ENCODE measurements at places on chromosomes 16 and 17.

GRCh38 chr17:320139-320538 lies 32.5 kb downstream of the RPH3AL start:
- no peak for DNase-seq

GRCh38 chr16:35533683-35534082 lies 2074.3 kb downstream of the TP53TG3F start:
- DNase-seq, result no peak

- no peak for DNase-seq
Observed at GRCh38 chr17:41957031-41957868, 9.3 kb upstream of the CNP start.

DNA sequence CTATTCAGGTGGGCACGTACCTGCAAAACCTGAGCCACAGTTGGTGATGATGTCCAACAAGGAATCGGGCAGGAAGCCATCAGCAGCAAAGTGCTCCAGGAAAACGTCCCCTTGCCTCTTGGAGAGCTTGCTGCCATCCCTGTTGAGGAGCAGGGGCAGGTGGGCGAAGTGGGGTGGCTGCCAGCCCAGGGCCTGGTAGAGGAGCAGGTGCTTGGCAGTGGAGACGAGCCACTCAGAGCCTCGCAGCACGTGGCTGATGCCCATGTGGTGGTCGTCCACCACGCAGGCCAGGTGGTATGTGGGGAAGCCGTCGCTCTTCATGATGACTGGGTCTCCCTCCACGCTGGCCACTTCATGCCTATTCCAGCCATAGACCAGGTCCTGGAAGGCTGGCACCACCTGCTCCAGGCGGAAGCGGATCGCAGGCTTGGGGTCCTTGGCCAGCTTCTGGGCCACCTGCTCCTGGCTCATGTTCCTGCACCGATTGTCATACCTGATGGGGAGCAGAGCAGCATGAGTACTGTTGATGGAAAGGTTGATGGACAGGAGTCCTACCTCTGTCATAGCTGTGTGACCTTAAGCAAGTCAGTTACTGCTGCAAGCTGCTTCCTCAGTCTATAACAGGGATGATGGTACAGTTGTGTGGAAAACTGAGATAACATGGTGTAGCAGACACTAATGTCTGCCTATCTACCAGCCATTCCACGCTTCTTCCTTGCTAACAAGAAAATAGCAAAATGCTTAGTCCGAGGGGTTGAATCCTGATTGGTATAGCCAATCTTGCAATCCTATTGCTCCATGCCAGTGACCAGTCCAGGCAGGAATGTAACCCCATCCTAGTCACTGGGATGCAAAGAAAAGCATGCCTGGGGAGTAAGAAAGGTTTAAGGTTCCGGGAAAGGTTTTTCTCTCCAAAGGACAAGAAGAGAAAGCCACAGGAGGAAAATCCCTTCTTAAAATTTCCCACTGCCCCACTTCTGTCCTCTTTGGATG lies 22.0 kb downstream of the EARS2 start:
- peak; percentile 72 for DNase-seq

DNA sequence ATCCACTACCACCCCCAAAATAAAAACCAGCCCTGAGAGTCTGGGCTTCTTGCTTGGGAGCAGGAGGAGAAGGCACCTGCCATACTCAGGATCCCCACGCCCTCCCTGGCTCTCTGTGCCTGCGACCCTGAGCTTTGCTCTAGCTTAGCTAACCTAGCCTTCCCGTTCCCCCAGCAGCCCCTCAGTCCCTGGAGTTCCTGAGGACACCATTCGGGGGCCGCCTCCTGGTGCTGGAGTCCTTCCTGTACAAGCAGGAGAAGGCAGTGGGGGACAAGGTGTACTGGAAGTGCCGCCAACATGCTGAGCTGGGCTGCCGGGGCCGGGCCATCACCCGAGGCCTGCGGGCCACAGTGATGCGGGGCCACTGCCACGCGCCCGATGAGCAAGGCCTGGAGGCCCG lies 18.5 kb downstream of the FLYWCH1 start:
- no peak for DNase-seq

- no peak for DNase-seq
Observed at GRCh38 chr16:20740007-20740883, 1.4 kb downstream of the THUMPD1 start.

DNA sequence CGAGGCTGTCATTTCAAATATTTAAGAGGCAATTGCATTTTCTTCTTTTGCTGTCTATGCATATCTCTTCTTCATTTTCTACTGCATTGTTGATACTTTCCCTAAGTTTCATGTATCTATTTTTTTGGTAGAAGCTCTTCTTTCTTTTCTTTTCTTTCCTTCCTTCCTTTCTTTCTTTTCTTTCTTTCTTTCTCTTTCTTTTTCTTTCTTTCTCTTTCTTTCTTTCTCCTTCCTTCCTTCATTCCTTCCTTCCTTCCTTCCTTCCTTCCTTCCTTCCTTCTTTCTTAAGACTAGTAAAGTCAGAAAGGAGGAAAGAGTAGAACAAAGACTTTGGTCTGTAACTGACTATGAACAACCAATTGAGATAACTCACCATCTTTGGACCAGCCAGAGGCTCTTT lies 33.9 kb downstream of the MRC2 start:
- DNase-seq, result no peak

DNA sequence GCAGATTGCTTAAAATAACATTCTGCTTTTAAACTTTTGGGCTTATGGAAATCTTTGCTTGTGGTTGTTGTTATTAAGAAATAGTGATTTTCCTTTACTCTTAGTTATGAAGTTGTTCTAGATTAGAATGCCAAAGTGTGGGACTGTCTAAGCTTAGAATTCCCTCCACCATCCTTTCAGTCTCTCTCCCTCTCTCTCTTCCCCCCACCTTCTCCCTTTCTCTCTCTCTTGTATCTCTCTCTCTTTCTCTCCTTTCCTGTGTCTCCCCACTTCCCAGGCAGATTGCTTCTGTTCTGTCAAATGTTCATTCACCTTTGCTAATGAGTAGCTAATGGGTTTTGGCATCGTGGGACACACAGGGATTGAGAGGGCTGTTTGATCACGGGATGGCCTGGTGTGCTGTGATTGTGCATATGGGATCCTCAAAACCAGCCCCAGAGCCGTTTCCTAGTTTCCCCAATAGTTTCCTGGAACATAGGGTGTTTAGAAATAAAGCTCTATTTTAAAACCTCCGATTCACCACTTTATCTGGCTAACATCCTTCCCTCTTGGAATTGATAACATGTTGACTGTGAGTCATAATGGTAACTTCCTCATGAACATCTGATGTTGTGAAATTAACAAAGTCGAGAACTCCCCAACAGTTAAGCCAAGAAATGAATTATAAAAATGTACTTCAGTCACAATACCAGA lies 502.6 kb downstream of the TMEM114 start:
- DNase-seq, result no peak

Data from cerebellar cortex (tissue), 1 donor.